Retina (tissue), 1 donor: ENCODE measurements at places on chromosomes 16 and 17.

- peak; percentile 50 for DNase-seq
These were observed 6.3 kb downstream of the FOXF1 start for GRCh38 chr16:86516623-86517003.

- no peak for DNase-seq
These were observed 41.7 kb downstream of the ZZEF1 start for GRCh38 chr17:4100883-4101756.

DNA sequence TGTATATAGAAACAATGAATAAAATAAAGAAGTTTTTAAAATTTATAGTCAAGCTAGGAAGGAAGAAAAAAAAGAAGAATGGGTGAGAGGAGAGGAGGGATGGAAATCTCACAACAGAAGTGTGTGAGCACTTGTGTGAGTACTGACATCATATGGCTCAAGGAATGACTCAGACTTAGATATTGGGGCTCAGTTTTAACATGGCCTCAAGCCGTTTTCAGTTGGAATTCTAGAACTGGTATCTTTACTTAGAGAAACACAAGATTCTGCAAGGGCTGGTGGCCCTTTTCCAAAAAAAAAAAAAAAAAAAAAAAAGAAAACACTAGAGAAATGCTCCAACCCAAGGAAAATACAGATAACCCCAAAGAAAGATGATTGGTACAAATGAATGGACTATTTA, 55.1 kb downstream of the STXBP4 start:
- DNase-seq, result no peak

DNA sequence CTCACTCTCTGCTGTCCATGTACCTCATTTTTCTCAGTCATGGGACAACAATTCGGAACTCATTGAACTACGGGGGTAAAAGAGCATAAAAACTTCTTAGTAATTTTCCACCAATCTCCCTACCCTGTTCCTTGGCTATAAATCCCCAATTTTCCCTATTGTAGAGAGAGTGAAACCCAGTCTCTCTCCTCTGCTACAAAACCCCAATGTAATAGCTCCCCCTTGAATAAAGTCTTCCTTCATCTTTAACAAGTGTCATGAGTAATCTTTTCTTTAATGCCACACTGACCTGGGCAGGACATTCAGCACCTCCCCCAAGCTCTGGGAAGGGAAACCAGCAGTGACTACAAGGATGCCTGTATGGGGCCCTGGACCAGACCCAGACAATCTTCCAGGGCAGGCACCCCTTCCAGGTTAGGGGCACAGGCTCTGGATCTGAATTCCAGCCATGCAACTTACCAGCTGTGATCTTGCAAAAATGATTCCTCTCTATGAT, 10.2 kb upstream of the EIF1 start:
- DNase-seq, result no peak

- no peak for DNase-seq
These were observed 31.1 kb downstream of the RANBP10 start for GRCh38 chr16:67775273-67775672.

DNA sequence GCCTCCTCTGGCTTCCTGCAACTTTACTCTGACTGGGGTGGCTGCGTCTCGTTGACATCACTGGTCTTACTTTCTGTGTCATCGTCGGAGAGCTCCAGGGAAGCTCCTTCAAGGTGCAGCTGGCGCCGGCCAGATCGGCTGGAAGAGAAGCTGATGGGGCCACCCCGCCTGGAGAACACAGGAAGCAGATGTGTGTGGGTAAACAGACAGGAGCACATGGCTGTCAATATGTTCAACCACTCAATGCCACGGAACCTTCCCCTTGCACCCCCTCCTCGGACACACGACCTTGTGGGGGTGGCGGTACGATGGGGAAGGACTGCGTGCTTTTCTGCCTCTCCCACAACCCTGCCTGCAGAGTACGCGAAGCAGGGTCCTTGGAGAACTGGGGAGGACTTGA, 40.1 kb downstream of the NDEL1 start:
- no peak for DNase-seq

GRCh38 chr17:47188271-47188875, 722 bp downstream of the CDC27 start:
- DNase-seq, result no peak

DNA sequence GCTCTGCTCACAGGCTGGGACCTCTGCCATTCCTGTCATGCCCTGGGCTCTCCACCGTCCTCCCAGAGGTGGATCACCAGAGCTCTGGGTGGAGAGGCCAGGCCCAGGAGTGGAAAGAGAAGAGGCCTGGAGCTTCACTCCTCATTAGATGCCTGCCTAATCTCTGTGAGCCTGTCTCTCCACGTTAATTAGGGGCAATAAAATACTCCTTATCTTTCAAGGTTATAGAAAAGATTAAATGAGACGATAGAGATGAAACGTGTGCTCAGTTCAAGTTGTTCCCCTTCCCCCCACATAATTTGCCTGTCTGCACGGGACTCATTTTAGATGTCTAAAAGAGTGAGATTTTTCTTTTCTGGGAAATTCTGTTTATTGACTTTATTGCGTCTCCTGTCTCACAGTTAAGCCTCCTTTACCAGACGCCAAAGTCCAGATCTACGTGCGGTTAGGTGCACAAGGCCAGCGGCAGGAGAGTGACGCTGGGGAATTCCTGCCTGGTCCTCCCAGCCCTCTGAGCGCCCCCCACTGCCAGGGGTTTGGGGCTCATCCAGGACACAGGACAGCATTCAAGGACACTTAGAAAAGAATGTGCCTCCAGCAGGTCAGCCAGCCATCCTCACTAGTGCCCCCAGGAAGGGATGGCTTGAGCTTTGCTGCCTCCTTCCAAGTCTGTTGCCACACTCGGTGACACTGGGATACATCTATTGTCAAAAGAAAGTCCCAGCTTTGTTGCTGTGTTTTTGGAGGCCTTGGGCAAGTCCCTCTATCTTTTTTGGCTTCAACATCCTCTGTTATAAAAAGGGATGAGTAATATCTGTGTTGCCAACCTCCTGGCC, 42.3 kb downstream of the TBX4 start:
- no peak for DNase-seq

- no peak for DNase-seq
These were observed 2.8 kb downstream of the PRKCB start for GRCh38 chr16:23838485-23839142.

DNA sequence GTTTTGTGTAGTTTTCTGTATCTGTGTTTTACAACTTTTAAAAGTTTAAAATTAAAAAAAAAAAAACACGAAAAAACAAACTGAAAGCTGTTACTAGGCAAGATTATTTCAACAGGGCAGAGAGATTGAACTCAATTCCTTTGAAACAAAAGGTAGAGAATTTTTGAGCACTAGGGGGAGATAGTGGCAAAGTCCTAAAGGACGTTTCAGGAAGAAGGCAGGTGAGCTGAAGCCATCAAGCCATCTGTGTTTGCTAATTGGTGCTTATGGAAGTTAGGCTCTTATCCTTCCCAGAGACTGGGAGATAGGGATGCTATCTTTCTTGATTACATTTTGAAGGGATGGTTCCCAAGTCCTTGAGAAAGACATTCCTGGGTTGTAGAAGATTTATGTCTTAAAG, 70.6 kb upstream of the CLEC3A start:
- no peak for DNase-seq

DNA sequence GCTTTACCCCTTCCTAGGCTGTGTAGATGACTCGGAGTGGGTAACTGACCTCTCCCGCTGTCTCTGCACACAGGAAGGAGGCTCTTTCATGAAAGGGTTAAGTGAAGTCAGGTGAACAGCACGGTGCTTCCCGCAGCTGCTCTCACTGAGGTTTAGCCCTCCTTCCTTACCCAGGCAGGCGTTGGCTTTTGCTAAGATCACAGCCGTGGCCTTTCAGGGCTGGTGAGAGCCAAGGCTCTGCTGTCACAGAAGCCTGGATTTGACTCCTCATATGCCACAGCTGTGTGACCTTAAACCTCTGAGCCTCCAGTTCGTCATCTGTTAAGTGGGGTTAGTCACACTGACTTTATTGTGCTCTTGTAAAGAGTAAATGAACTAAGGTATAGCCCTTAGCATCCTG, 90.9 kb upstream of the PLCG2 start:
- no peak for DNase-seq

DNA sequence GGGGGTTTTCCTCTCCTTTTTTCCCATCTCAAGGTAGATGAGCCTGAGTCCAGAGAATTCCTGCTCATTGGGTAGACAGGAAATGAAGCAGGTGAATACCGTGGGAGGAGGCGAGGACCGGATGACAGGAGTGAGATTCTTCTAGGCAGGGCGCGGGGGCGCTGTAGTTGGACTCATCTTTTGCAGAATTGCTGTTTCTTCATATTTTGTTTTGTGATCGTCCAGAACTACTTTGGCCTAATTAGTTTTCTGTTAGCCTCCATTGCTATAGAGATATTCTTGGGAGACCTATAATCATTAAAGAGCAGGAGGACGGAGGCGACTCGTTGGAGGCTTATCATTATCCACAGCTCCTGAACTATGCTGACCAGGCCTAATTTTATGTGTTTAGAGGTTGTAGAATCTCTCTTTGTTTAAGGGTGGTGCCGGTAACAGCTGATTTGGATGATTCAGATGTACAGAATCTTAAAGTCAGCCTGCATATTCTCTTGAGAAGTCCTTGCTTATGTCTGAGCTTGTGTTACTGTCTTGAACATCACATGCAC, 650 bp downstream of the ATP6V0A1 start:
- no peak for DNase-seq

DNA sequence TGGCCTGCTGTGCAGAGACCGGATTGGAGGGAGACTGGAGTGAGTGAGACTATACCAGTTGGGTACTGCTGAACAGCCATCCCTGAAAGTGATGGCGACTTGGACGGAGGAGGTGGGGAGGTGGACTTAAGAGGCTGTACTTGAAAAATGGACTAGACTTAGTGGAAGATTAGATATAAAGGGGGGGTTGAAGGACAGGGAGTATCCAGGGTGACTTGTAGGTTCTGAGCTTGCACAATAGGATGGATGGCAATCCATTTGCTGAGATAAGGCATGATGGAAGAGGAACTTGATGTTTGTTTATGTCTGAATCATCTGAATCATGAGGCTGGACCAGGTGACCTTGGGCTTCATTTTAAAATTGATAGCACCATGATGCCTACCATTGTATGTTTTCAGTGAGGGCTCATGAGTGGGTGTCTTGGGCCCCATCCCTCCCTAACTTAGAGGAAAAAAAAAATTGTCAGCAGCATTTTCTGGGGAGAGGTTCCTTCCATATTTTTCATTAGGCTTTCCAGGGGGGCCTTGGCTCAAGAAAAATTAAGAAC, 41.2 kb downstream of the PRKCA start:
- no peak for DNase-seq

DNA sequence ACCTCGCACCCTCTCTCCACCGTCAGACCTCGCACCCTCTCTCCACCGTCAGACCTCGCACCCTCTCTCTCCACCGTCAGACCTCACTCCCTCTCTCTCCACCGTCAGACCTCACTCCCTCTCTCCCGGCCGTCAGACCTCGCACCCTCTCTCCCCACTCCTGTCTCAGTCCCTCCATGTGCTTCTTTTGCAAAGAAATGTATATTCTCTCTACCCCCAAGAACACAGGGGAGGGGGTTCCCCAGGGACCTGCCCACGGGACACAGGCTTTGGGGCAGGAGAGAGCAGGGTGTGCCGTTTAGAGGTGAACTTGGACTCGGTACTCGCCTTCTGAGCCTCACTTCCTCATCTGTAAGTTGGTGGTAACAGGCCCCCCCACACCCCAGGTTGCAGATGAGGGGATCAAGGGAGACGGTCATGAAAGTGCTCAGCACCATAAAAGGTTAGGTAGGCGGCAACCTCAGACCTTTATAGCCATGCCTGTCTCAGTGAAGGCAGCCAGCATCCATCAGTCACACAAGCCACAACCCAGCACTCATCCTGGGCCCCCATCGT, 63.7 kb downstream of the RPH3AL start:
- no peak for DNase-seq

- DNase-seq, result no peak
These were observed 75.2 kb downstream of the SCNN1B start for GRCh38 chr16:23377071-23377931.

DNA sequence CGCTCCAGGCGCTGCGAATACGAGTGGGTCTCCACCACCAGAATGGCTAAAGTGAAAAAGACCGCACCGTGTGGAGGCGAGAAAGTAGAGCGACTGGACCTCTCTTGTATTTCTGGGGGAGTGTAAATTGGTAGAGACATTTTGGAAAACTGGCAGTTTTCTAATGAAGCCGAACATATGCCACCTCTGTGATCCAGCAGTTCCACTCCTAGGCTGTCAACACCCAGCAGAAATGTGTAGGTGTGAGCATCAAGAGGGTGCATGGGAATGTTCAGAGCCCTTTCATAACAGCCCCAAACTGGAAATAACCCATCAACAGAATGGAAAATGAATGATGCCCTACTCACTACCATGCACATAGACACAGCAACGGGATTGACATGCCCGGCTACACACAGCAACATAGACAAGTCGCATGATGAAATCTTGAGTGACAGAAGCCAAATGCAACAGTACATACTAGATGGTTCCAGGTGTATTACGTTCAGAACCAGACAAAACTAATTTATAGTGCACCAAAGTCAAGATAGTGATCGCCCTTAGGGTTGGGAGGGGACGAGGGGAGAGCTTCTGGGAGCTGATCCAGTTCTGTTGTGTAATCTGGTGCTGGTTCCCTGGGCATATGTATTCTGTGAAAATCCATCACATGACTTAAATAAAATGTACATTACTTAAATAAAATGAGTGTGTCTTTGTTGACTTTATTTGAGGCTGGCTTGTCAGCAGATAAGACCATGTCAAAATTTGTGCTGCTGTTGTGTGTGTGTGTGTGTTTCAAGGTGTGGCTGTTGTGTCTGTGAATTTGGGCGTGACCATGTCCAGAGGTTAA, 877 bp upstream of the BCL7C start:
- no peak for DNase-seq

DNA sequence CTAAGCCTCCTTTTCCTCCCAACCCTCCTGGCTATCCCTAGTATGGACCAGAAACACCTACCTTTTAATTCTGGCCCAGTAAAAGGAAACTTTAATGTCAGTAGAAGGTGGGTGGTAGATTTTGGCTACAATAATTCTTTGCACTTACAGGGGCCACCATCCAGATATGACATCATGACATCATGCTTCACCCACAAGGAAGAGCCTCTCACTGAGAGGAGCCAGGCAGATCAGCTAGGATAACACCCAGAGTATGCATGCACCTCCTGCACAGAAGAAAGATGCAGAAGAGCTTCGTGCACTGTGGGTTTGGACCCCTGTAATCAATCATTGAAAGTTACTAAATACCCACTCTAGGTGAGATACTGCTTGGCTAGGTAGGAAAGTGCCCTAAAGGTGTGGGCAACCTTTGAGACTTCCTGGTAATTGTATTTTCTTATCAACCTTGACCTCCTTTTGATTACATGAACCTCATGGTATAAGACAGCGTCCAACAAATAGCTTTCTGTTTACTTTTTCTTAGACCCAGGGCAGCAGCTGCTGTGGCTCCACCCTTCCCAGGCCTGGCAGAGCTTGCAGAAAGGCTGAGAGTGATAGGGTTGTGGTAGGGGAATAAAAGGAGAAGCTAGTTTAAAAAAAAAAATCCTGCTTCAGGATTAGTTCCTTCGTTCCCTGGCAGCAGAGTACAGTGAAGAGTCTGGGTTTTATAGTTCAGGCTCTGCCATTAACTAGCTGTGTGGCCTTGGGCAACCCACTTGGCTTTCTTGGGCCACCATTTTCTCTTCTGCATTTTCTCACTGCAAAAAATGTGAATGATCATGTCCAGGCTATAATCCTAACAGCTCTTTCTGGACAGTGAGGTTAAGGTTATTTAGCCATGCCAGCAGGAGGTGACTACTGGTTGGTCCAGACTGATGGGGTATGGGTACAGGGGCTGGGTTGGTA, 6.2 kb downstream of the MAP3K14 start:
- DNase-seq, result no peak
